Adipocyte (in vitro differentiated cells): ENCODE measurements at places on chromosomes 2 and 18.

- DNase-seq, result peak; percentile 88
Measured at GRCh38 chr2:28390746-28391563, 1.7 kb upstream of the FOSL2 start.

DNA sequence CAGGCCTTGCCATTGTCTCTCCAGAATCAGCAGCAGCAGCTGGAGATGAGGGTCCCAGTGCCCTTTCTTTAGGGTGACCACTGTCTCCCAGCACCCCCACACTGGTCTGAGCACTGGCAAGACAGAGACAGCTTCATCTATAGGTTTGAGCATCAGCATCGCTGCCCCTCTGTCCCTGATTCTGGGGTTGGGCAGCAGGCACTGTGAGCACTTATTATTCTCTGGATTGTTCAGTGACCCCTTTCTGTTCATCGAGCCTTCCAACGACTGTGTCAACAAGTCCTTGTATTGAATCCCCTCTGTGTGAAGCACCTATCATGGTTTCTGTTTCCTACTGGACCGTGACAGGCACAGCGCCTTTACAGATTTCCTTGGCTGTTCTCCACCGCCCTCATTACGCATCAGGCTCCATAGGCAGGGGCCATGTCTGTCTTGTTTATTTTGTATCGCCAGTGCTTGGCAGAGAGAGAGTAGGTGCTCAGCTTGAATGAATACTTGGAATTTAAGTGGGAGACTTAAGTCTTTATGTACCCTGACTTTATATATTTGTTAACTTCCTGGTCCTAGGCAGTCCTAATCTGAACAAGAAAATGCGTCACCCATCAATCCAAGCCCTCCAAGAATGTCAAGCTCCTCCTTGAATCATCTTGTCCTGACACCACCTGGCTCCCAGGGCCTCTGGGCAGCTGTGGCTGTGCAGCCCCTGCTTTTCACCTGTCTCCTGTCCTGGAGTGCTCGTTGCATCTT lies 11.4 kb downstream of the MALL start:
- DNase-seq, result no peak

DNA sequence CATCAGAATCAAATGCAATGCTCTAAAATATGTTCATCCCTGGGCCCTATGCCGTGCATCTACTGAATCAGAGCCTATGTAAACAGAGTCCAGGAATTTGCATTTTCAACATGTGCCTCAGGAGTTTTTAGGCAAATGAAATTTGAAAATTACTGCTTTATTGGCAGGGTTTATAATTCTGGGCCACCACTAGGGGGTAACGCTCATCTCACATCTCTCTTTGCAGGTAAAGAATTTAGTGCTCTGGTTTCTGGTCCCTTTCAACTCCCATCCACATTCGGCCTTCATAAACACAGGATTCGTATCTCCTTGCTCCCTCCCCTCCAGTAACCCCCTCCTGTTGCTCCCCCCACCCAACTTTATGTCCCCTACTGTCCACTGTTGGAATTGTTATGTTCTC lies 49.3 kb downstream of the LYPD6B start:
- peak; percentile 12 for DNase-seq

GRCh38 chr2:105954891-105955290 lies 210.2 kb downstream of the NCK2 start:
- DNase-seq, result no peak

GRCh38 chr2:66555091-66555490 lies 120.2 kb downstream of the MEIS1 start:
- DNase-seq, result no peak

GRCh38 chr2:139478165-139478914 lies 698.1 kb upstream of the NXPH2 start:
- no peak for DNase-seq

DNA sequence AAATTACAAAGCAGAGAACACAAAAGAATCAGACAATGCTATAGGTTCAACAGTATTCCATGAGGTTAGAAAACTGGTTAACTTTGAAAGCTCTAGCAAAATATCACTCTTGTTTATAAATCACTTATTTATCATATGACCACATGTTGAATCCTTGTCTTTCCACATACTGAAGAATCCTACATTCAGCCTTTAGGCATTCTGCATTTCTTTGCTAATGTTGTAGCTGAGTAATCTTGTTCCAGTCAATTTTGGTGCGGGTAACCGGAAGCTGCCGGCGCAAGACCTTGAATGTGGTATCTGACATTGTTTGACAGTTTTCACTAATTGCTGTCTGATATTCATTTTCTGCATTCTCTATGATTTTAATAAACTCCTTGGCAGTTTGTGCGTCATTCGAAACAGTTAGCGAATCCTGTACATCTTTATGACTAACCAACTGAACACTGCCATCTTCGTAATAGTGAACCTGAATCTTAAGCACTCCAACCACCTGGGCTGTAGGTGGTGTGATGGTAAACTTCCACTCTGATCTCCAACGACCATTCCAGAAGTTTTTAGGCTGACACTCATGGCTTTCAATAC lies 154.1 kb downstream of the BAZ2B start:
- DNase-seq, result no peak

DNA sequence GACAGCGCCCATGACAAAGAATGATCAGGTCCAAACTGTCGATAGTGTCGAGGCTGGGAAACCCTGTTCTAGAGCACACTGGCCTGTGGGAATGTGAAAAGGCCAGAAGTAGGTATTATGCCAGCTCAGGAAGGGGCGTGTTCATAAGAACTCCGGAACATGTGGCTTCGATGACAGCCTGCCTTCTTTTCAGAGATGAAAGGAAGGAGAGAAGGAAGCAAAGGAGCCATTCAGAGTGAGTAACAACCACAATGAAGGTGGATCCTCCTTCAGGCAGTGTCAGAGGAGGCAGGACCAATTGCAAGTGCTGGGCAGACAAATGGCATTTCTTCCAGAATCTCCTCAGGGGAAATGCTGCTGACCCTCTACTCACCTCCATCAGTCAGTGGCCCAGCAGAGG lies 58.5 kb downstream of the NCKAP5 start:
- DNase-seq, result no peak

- no peak for DNase-seq
Measured at GRCh38 chr18:55688030-55688429, 100.0 kb upstream of the TCF4 start.
